ENCODE measurements at places on chromosomes 6 and 20.
A peak's percentile ranks its signal among the peaks of the same experiment; 100 is the strongest.

DNA sequence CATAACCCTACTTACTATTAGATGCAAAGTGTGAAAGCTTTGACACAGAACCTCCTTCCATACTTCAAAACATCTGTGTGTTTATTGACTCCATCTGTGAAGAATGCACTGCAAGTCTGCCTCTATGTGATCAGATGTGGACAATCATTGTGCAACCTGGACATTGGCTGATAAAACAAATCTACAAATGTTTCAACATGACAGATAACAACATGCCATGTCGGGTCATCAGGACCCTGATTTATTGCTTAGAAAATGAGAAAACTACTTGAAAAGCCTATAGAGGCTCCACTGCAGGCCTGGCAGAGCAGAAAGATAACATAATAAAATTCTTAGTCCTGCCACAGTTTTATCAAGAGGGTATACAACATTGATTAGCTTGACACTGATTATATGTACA lies 1286.4 kb downstream of the GRIK2 start:
- no peak for DNase-seq

- no peak for DNase-seq
Measured at GRCh38 chr20:24102290-24102689, 113.7 kb upstream of the GGTLC1 start.

DNA sequence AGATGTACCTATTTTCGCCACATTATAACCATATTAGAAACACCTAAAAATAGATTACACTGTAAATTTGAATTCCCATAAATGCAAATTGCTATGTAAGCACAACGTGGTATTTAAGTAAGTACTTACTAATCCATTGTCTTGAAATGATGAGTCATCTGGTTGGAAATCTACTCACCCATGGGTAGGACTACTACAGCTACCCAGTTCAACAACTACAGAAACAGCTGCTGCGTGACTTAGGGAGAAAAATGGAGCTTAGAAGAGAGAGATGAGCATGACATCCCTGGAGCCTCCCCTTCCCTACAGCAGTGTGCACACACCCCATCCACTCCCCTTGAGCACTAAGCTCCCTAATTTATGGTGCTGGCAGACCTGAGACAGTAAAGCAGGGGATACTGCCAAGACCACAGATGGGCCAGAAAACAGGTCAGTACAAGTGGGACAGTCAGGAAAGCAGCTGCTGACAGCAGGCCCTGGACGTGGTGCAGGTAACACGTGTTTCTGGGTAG lies 26.9 kb downstream of the RRAGD start:
- no peak for DNase-seq

GRCh38 chr6:42279144-42279781 lies 61.6 kb upstream of the MRPS10 start:
- DNase-seq: no peak

DNA sequence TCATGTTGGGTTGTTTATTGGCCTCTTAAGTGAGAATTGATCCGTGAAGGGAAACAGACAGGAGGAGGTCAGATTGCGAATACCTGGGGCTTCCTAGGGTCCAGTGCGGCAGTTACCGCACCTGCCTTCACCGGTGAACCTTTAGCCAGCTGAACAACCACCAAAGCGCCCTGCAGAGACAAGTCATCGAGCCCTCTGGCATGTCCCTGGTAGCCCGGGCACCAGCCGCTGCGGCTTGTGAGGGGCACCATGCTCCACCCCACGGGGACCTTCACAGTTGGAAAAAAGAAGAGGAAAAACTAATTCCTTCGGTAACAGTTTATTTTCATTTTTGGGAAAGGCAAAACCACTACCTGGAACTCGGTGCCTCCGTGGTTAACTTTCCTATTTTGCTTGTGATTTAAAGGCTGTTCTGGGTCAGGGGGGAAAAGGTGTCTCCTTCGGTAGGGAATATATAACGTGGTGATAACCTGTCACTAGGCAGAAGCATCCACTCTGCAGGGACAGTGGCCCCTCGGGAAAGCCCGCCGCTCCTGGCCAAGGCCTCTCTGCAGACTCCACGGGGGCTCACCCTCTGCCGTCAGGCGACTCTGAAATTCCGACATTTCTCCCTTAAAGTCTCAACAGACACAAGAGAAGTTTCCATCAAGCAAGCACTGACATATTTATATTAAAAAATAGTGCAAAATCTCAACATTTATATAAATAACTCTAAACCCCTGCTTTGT lies 30.7 kb upstream of the ZBP1 start:
- DNase-seq: no peak

GRCh38 chr20:44832724-44833123 lies 22.4 kb upstream of the RIMS4 start:
- peak; percentile 16 for DNase-seq

DNA sequence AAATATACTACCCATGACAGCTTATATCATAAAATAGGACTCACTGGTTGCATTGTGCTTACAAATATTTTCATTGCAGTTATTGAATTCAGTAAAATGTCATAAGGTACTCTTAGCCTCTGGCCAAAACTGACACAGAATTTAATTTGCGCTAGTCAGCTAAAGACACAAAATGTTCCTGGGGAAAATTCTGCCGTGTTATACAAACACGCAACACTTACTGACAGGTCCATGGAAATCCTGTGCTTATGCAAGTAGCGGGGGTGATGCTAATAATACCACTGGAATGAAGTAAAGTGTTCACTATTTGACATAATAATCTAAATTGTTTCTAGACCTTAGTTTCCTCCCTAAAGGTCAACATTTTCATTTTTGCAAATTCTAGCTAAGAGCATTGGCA lies 354.4 kb upstream of the RSPO3 start:
- DNase-seq: no peak

- no peak for DNase-seq
Measured at GRCh38 chr6:148878683-148879082, 131.9 kb downstream of the UST start.

- DNase-seq: no peak
Measured at GRCh38 chr6:15427331-15428070, 181.6 kb downstream of the JARID2 start.

DNA sequence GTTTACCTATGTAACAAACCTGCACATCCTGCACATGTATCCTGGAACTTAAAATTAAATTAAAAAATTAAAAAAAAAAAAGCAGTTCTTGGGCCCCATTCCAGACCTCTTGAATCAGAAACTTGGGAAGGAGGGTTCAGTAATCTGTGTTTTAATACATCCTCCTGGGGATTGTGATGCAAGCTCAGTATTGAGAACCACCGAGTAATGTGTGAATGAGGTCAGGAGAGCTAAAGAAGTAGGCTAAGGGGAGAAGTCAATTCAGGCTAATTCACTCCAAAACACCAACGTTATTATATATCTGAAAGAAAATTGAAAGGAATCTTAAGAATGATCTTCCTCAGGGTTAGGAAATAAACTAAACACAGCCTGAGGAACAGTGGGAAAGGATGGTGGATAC lies 120.4 kb downstream of the RNF144B start:
- no peak for DNase-seq

- no peak for DNase-seq
Measured at GRCh38 chr6:28534306-28534705, 8.6 kb downstream of the GPX5 start.

- no peak for DNase-seq
Measured at GRCh38 chr20:25197870-25198190, 2.3 kb downstream of the ENTPD6 start.

DNA sequence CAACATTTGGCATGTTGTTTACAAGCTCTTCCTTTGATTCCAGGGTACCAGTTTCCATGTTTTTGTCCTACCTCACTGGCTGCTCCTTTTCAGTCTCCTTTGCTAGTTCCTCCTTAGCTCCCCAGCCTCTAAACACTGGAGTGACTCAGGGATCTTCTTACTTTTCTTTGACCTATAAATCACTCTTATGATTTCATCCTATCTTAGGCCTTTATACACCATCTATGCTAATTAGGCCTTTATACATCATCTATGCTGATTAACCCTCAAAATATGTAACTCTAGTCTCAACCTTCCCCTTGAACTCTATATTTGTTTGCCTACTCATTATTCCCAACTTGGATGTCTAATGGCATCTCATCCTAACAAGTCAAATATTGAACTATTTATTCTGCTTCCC lies 9.5 kb downstream of the TMEM30A start:
- DNase-seq: no peak

DNA sequence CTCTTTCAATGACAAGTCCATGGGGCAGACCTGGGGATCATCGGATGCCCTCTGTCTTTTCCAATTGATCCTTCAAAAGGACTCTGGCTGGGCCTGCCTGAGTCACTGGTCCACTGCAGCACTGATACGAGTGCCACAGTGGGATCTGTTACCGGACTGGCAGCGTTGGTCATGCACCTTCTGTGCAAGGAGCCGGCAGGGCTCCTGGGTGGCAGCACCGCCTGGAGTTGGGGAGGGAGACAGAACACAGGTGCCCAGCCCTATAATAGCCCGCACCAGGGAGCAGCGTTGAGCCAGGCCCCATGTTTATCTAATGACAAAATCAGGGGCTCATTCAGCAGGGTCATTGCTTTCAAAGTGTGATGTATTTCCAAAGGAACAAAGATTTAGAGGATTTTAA lies 64.2 kb upstream of the NXT1 start:
- no peak for DNase-seq

DNA sequence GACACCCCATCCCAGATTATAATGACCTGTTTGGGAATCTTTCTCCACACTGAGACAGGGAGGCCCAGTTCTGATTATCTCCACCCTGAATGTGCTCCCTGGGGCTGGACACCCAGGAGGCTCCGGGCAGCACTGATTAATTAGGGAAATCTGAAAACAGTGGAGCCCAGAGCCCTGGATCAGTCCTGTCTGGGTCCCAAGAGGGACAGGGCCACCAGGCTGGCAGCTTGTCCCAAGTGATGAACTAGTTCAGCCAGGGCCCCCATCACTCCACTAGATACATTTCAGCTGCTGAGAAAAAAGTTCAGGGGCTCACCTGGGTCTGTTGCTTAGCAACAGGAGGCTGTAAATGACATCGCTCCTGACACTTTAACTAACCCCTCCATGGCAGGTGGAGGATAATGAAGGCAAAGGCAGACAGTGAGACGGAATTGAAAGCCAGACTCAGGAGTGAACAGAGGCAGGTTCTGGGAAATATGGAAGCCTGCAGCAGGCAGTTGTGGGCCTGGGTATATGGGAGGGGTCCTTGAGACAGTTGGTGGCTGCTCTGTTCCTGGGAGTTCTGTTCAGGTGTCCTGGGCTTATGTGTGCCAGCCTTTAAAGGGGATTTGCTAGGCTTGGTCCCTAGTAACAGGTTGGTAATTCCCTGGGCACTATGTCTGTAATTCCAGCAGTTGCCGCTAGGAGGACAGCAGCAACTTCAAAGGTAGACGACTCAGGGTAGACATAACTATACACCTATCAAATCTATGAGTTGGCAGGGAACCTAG lies 78.3 kb upstream of the CTNNBL1 start:
- DNase-seq: no peak

All from anterior cingulate cortex (tissue), 58 donors.